Adrenal gland (tissue), 19 donors: ENCODE measurements at places on chromosomes 3 and 15. TPM values are rescaled to one million over a fixed set of nuclear protein-coding genes. Genes with fewer than 3 reads are reported as not detected.

Gene GP9
- 0.13 TPM for polyA plus RNA-seq

Gene FEZF2
- not detected for polyA plus RNA-seq

Gene SNTN
- polyA plus RNA-seq, result not detected

Gene SAMMSON
- polyA plus RNA-seq, result not detected

Gene ATP11B
- polyA plus RNA-seq, result 5.0 TPM

Gene RETNLB
- polyA plus RNA-seq, result not detected

Gene TTC21A
- 14.6 TPM for polyA plus RNA-seq

Gene SGO1
- polyA plus RNA-seq, result 0.13 TPM
